HT1080 (cell line): ENCODE measurements at places on chromosomes 16 and 17. TPM values are rescaled to one million over a fixed set of nuclear protein-coding genes. Genes with fewer than 3 reads are reported as not detected.
A peak's percentile ranks its signal among the peaks of the same experiment; 100 is the strongest.

DNA sequence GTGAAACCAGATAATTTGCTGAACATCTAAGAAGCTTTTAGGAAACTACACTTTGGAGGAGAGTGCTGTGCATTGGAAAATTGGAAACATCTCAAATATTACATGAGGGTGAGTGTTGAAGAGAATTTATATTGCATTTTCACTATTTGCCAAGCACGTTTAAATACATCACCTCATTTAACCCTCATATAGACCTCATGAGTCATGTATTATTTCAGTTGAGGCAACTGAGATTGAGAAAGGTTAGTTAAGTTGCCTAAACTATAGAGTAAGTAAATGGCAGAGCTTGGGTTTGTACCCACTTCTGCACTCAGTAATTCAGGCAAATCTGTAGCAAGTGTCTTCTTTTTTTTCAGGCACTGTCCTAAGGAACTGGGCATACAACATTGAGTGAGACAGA is 3.7 kb upstream of the NLK start:
- DNase-seq: no peak

DNA sequence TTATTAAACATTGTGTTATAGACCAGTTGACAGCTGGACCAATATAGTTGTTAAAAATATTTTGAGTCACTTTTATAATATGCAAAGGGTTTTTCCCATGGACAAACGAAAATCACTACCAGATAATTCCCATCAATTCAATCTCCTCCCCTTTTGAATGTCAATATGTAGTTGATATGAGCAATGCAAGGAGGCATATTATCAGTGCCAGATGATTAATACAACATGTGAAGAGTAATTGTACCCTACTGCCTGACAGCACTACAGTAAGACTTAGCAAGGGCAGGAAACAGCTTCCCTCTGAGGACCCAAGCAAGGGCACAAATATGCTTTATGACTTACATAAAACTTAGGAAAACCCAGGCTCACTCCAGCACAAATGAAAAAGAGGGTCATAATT is 17.3 kb downstream of the KANSL1 start:
- DNase-seq: no peak

DNA sequence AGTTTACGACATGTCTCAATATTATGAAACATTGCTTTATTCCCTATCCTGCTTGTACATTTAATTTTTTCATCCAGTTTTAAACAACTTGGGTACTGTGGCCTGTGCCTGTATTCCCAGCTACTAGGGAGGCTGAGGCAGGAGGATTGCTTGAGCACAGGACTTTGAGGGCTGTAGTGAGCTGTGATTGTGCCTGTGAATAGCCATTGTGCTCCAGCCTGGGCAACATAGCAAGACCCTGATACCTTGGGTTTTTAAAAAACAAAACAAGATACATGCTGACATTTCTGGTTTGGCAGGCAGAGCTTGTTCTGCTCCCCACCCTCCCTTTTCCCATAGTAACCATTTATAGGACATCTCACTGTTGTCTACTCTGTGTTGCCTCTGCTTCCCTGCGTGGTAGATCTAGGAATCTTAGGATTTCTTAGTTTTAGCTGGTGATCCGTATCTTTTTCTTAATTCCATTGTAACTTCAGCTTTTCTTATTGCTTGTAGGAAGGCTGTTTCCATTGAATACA is 35.6 kb downstream of the TENT4B start:
- no peak for DNase-seq

DNA sequence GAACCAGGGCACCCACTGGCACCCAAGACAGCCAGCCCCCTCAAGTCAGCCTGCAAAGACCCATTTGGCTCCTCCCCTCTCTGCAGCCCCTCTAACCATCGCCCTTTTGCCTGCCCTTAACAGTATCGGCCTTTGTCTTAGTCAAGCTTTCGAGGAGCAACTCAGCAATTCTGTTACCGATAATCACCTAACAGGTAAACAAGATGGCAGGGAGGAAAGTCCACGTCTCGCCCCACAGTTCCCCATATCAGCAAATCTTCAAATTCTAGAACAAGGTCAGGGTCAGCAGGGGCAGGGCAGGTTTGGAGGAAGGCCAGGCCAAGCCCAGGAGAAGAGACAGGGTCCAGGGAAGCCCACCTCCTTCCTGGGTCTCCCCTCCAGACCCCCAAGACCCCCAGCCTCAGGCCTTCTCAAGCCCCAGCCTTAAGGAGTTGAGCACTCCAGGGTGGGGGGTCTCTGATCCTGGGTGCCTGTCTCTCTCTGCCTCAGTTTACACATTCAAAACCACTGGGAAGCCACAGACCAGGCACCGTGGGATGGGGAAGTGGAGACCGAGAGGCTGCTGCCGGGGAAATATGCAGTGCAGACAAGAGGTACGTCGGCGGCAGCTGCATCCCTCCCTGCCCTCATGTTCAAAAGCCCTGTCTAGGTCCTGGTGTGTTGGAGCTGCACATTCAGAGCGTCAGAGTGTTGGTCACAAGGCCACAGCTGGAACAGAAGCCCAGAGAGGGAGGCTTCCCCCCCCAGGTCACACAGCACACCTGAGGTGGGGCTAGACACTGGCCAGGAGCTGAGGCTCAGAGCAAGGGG is 3.9 kb upstream of the OSGIN1 start:
- DNase-seq: no peak

DNA sequence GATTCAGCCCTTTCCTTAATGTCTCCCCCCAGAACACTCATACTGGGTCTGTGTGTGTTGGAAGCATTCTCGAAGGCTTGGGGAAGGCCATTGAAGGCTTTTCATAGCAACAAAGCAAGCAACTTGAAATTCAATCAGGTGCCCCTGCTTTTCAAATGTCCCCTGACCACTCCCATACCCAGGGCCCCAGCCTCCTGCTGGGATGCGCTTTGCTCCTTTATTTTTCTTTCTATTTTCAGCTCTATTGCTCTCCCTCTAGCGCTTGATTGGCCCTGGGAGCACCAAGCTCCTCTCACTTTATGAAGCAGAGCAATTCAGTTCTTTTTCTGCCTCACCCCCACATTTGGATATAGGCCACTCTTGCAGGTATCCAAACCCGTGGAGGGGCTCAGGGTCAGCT is 92.0 kb downstream of the WSCD1 start:
- DNase-seq: no peak

- no peak for DNase-seq
Measured at GRCh38 chr16:83911290-83911689, 12.4 kb downstream of the MLYCD start.

GRCh38 chr17:49904893-49905292 is 57.0 kb upstream of the TAC4 start:
- no peak for DNase-seq

DNA sequence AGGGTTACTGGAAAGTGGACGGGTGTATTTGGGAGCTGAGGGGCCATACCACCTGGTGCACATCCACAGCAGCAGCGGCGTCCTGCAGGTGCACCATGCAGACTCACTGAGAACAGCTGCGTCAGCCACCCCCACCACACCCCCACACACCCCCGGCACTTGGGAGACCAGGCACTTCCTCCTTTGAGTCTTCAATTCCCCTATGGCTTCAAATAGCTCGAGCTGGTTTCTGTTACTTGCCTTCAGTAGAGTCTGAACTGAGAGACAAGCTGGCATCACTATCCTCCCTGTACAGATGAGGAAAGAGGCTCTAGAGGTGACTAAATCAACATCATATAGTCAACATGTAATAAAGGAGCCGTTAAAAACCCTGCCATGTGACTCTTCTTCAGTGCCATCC is 15.4 kb downstream of the CUEDC1 start:
- no peak for DNase-seq

GRCh38 chr16:67846063-67846319 is 742 bp upstream of the NUTF2 start:
- DNase-seq: no peak

GRCh38 chr17:75503337-75503950 is 11.9 kb downstream of the CASKIN2 start:
- DNase-seq: no peak

DNA sequence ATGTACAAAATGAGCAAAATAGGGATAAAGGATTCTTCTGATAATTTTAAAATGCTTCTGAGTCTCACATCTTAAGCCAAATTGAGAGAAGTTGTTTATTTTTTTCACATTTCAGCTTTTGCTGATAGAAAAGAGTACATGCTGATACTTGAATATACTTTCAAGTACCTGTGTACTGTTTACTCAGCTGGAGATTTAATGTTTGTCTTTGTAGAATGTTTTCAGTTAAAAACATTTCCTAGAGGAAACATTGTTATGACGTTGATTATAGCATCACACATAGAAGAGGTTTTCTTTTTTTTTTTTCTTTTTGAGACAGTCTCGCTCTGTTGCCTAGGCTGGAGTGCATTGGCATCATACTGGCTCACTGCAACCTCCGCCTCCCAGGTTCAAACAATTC is 19.7 kb downstream of the ESRP2 start:
- DNase-seq: no peak

GRCh38 chr17:34592002-34592401 is 12.6 kb downstream of the TMEM132E start:
- no peak for DNase-seq

DNA sequence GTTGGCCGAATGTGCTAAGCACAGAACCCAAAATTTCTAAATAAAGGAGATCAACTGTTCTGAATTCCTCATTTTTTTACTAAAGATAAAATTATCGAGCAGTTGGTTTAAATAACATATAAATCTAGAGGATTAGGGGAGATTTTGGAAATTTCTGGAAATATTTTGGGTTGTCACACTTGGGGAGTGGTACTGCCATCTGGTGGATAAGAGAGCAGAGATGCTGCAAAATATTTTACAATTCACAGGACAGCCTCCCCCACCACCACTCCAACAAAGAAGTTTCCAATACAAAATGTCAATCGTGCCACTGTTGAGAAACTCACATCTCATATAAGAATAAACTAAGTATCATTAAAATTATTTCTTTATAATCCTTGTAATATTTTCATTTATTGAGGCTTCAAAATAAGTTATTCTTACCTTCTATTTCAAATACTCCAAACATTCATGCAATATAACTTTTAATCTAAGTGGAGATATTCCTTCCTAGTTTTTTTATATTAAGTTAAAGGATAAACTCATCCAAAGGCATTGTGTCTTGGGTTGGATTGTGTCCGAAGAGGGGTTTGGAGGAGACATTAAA is 17.0 kb upstream of the ABCA8 start:
- DNase-seq: peak; percentile 3

- DNase-seq: no peak
Measured at GRCh38 chr16:49632795-49633184, 223.1 kb downstream of the ZNF423 start.

DNA sequence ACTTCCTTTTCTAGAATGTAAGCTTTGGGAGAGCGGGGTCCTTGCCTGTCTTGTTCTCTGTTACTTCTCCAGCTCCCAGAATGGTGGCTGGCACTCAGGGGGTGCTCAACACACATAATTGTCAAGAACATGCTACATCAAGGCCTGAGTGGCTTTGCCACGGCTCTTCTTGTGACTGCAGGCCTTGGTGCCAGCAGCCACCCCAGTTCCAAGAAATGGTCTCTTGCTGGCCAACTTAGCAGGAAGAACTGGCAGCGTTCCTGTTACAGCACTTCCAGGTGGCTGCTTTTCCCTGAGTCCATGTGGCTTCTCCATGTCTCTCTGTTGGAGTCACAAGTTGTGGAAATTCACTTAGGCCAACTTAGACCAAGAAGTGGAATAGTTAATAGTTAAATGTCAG is 36.1 kb downstream of the PRKCB start:
- no peak for DNase-seq

Gene EMP2
- 11.2 and 12.3 TPM in 2 replicates for total RNA-seq

Gene APOBR
- 0.03 TPM in 1 of 2 replicates, not detected in the other for total RNA-seq

Gene ASGR2
- total RNA-seq: not detected in 2 replicates
